ENCODE measurements at places on chromosomes 7 and 10.

DNA sequence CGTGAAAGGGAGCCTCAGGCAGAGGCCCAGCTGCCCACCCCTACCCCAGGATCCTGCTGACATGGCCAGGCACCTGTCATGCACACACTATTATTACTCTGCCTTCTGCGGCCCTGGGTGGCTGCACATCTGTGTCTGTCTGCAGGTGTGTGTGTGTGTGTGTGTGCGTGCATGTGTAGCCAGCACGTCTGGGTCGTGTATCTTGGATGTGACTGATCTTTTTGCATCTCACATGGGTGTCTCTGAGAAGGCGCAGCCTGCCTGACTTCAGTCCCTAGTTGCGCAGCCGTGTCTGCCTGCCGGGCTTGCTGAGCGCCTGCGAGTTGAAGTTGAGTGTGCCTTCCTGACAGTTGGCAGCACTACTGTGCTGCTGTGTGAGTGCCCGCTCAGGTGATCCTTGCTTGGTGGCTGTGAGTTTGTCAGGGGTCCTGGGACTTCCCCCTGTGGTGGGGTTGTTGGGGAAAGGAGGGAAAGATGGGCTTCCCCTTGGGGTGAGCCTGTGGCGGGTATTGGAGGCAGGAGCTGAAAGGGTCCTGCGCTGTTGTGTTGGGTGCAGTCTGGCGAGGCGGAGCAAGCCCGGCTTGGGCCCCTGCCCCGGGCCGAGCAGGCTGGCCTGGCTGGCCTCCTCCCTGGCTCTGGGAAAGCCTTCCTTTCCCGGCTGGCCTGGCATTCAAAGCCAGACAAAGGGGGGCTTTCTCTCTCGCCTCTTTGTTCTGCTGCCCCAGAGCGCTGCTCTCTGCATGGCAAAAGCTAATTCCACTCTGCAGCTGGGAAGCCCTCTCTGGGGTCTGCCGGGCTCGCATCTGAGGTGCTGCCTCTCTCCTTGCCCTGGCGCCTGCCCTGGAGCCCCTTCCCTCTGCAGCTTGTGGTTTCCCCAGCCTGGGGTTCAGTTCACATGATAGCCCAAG lies 4.9 kb downstream of the TRIM8 start:
- no peak for DNase-seq

- no peak for DNase-seq
These were observed 1.4 kb upstream of the CYP26A1 start for GRCh38 chr10:93072225-93072712.

DNA sequence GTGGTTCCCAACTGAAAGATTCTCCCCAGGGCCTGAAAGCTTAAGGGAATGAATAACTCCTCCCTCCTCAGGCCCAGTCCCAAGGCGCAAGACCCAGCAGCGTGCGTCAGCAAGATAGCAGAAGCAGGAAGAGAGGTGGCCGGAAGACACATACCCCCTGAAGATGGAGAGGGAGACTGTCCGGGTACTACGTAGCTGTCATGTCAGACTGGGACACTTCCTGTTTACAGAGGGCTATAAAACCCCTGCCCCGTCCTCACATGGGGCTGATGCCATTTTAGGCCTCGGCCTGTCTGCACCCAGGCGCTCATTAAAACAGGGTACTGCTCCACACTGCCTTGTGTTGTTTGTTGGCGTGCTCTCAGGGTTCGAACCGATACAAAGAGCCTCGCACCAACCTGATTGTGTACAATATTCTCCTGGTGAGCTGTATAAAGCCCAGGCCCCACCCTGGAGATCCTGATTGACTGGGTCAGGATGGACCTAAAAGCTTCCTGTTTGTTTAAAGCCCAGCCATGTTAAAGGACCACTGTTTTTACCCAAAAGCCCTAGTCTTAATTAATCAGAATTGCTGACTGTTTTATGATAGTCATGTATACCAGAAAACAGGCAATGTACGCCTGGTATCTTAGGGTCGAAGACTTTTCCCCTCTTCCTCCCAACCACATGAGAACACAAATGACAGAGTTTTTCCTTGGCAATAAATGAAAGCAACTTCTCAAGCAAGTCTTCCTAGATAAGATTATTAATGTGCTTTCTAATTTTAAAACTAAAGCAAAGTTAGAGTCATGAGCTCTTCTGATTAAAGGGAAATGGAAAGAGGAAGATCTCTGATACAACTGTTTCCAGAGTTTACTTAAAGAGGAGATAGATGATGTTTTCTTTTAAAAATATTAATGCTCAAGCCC lies 251.5 kb downstream of the DOCK4 start:
- no peak for DNase-seq

DNA sequence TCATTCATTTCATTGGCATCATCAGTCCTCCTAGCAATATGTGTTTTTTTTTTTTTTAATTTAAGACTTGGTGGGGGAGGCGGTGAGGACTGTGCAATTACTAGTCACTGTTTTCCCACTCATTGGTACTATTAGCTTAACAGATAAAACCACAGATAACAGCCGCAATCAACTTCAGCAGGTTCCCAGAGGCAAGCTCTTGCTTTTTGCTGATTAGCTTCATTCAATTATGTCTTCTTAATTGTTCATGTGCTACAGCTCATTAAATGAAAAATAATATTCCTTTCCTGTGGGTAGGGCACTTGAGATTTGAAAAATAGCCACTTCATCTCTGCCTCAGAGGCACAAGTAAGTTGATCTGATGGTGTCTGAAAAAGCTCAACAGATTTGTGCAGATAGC lies 215.5 kb downstream of the PCDH15 start:
- no peak for DNase-seq

GRCh38 chr7:142384493-142384922 lies 126.7 kb upstream of the PRSS58 start:
- peak; percentile 85 for DNase-seq
